T-helper 22 cell (primary cell): ENCODE measurements at places on chromosomes 16 and 17.

GRCh38 chr17:60077672-60078519, 825 bp downstream of the HEATR6 start:
- DNase-seq = peak; percentile 3

- no peak for DNase-seq
Measured at GRCh38 chr17:1111599-1112443, 68.0 kb downstream of the ABR start.

GRCh38 chr16:2212362-2213324, 2.0 kb upstream of the BRICD5 start:
- no peak for DNase-seq

GRCh38 chr17:53336281-53336680, 486.4 kb upstream of the KIF2B start:
- DNase-seq = no peak

DNA sequence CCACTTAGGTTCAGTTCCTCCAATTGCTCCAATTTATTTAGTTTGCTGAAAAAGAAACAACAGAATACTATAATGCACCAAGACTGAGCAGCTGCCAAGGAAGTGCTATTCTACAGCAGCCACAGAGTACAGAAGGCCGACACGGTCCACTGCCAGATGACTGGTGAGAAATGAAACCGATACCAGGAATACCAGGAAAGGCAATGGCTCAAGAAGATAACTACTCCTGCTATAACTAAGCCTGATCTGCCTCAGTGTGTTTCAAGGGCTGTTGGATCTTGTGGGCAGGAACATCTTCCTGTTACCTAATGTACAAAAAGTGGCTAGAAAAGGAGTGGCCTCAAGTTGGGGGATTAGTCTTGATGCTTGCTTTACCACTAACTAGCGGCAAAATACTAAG, 32.8 kb downstream of the MARVELD3 start:
- no peak for DNase-seq
